ENCODE measurements at places on chromosomes 4 and X.

DNA sequence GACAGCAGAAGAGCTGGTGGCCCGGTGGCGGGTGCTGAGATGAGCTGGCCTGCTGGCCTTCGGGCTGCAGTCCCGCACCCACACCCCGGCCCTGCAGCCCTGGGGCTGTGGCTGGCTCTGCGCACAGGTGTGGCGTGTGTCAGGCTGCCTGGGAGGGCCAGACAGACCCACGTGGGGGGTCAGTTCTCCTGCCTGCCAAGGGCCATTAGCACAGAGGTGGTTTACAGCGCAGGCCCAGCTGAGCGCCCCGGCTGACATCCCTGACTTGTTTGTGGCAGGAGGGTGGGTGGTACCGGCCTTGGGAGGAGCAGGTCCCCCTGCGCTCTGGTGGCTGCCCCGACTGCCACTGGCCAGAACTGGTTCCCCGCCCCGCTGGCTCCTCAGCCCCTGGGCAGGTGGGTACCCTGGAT, 9.4 kb upstream of the HGFAC start:
- DNase-seq: no peak

DNA sequence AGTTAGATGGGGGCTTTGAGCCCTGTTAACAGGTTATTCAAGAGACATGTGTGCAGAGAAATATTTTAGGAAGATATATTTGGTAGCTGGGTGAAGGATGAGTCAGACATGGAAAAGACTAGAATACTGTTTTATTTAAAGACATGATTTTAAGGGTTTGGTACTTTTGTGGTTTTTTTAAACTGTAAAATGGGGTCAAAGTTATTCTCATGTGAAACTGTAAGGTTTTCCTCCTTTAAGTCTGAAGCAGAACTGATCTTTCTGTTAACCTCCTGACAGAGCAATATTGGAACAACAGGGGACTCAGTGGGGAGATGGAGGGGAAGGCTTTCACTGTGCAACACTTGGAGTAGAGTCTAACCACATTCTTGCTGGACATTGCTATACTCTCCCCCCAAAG, 112.4 kb upstream of the LSM6 start:
- DNase-seq: no peak

DNA sequence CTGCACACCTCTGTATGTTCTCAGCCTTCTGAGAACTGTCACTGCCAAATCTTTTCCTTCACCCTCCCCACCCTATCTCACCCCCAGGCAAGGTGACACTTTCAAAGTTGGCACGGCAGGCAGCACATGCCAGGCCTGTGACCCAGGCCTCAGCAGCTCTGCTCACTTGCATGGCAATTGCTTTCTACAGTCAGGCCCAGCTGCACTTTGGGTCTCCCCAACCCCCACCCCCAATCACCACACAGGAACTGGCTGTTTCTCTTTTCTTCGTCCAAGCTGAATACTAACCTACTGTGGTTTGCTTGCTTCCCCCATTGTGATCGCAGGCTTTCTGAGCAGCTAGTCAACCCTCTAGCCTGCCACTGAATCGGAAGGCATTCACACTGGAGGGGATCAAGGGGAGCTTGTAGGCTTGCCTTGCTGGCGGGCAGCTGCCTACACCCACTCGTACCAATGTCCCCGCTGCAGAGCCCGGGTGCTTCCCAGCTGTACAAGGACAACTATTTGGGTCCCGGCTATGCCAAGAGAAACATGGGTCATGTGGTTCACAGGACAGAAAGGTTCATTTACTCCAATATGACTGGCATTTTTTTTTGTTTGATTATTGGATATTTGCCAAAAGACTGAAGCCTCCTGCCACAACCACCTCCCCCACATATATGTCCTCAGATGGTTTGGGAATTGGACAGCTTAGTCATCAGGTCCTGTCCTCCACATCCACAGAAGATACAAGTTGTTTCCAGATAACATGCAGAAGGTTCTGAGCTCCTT, 28.1 kb downstream of the SLC25A43 start:
- peak; percentile 20 for DNase-seq

DNA sequence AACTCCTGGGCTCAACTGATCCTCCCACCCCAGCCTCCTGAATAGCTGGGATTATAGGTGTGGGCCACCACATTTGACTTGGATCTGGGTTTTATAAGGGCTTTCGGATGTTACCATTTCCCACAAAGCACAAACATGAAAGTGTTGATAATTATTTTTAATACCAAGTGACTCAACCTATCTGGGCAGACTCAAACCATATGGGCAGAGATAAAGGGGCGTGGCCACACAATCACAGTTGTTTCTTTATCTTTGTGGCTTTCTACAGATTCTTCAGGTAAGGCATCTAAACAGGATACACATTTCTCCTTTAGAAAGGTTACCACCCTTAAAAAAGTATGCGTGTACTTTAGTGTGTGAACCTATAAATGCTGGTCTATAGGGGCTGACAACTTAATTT, 122.5 kb downstream of the ZNF827 start:
- no peak for DNase-seq

GRCh38 chr4:168731006-168731636, 234.3 kb downstream of the PALLD start:
- DNase-seq: no peak

DNA sequence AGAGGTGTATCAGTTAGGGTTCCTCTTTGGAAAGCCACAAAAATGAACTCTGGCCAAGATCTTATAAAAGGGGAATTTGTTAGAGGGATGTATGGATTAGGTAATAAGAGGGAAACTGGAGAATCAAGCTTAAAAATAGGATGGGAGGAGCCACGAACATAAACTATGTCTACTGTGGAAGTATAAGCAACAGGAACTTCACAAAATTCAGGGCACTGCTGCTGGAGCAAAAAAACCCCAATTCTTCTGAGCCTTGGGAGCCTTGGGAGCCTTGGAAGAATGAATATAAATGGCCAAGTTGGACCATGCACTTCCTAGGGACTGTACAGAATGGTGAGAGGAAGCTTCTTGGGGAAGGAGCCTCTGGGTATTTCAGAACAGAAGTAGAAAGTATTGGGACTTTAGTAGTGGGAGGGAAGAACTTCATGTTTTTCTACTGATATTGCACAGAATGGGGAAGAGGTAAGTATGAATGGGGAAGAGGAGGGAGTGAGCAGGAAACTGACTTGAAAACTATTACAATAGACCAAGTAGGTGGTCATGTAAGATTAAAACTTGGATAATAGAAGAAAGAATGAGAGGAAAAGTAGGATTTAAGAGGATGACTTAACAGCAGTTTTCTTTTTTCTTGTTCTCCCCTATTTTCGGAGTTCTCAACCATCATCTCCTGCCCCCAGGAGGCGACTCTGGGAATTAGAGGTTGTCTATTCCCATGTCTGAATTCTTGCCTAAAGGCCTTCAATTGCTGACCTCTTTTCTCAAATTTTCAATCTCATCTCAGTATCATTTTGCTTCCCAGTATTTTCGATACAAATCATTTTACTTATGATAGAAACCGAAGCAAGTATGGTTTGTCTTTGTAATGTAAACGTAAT, 44.4 kb upstream of the TAPT1 start:
- peak; percentile 32 for DNase-seq

DNA sequence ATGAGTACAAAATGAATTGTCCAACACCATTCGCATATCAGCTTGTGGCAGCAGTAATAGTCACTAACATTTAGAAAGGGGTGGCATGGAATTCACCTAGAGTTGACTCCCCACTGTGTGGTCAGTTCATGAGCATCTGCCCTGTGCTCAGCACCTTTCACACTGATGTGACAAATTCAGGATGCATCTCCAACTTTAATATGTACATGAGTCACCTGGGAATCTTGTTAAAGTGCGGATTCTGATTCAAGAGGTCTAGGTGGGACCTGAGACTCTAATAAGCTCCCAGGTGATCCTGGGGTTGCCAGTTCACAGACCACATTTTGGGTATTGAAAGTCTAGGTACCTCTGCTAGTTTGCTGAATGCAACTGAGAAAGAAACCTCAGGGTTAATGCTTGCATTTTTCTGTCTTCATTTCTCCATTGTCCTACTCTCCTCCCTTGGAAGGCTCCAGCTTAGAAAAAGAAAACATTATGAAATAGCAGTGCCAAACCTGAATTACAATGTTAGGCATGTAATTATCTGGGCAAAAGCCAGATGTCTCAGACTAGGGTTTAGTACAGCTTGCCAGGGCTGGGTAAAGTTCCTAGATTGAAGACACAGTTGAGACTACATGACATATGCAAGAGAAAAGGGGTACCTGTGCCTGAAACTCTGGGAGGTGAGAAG, 32.7 kb downstream of the TMSB4X start:
- no peak for DNase-seq

DNA sequence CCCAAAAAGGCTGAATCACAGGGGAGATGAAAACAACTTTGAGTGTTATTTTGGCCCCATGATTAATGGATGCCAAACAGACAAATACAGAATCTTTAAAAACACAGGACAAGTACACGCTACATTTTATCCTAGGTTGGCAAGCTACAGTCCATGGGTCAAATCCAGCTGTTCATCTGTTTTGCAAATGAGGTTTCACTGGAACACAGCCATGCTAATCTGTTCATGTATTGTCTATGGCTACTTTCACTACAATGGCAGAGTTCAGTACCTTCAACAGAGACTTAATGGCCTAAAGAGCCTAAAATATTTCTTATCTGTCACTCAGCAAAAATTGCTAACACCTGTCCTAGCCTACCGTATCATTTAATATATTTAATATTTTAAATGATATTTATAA, 1548.5 kb upstream of the IGFBP7 start:
- peak; percentile 55 for DNase-seq

DNA sequence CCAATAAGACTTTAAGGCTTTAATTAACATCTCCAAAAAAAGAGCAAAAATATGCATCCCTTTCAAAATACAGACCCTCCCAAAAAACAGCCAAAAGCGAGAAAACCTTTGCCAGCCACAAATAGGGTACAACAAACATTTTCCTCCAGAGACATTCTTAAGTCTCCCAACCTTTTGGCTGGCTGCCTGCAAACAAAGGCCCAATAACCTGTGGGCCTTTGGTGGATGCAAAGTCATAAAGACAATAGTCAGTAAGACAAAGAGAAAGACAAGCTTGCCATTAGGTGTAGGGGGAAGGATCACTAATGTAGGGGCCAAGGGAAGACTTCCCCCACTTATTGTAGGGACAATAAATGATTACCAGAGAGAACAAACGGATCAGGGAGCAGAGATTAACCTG, 215.5 kb upstream of the ZFP42 start:
- no peak for DNase-seq

DNA sequence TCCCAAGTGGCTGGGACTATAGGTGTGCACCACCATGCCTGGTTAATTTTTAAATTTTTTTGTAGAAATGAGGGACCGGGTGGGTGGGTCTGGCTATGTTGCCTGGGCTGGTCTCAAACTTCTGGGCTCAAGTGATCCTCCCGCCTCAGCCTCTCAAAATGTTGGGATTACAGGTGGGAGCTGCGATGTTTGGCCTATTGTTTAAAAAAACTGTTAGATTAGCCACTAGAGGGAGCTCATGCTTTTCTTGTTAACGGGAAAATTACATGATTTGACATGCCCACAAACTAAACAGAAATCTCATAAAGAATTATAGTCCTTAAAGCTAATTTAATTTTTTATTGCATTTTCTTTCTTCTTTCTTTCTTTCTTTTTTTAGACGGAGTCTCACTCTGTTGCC, 5.0 kb upstream of the SDAD1 start:
- DNase-seq: peak; percentile 53

- no peak for DNase-seq
Observed at GRCh38 chr4:41205854-41206460, 8.4 kb downstream of the APBB2 start.

GRCh38 chrX:108366644-108367406, 71.4 kb downstream of the COL4A6 start:
- no peak for DNase-seq
